NCI-H345 (cell line): ENCODE measurements at places on chromosomes 5 and 9.
A peak's percentile ranks its signal among the peaks of the same experiment; 100 is the strongest.

DNA sequence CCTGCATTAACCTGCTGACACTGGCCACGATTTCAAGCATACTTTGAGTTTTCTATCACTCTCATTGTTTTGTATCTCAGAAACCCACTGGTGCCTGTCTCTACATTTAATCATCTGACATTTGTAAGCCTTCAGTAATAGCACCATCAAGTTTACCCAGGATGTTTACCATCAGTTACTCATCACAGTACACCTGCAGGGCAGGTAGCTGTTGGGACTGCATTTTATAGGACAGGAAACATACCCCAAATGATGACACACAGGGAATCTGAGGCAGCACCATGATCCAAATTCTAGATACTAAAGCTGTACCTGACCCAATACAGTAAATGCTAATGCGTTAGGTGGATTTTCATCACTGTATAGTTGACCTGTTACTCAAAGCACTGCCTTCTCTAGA is 114.2 kb downstream of the FEM1C start:
- DNase-seq = peak; percentile 51

GRCh38 chr9:78490231-78490630 is 193.3 kb downstream of the PSAT1 start:
- DNase-seq = no peak

GRCh38 chr5:175384724-175385552 is 59.0 kb downstream of the DRD1 start:
- DNase-seq = peak; percentile 46

GRCh38 chr9:94222870-94223269 is 36.2 kb upstream of the ZNF169 start:
- DNase-seq = no peak

DNA sequence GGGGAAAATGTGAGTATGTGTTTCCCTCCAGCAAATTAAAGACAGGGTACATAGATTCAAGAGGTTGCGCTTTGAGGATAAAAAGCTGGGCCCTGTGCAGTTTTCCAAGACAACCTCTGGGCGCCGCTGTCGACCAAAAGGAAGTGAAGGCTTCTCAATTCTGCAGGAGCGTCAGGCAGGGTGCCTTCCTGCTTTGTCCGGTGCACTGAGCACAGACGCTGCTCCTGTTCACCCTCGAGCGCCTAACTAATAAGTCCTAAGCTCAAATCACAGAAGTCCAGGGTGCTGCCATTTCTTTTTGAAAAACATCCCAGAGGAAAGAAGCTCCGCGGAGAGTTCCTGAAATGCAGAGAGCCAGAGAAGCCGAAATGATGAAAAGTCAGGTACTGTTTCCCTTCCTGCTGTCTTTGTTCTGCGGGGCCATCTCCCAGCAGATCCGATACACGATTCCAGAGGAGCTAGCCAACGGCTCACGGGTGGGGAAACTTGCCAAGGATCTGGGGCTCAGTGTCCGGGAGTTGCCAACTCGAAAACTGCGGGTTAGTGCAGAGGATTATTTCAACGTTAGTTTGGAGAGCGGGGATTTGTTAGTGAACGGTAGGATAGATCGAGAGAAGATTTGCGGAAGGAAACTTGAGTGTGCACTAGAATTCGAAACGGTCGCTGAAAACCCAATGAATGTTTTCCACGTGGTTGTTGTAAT is at the start of gene PCDHGB1:
PCDHGB1 (plus strand) TSS at position 183 of the 703 bp plus-strand sequence; CDS start at position 345, 162 bp downstream.
- peak; percentile 87 for DNase-seq

- DNase-seq = no peak
Measured at GRCh38 chr9:71697882-71698281, 70.4 kb downstream of the CEMIP2 start.

GRCh38 chr5:136808756-136809155 is 443.4 kb upstream of the TRPC7 start:
- DNase-seq = no peak

- no peak for DNase-seq
Measured at GRCh38 chr9:125732562-125732961, 14.6 kb upstream of the PBX3 start.

DNA sequence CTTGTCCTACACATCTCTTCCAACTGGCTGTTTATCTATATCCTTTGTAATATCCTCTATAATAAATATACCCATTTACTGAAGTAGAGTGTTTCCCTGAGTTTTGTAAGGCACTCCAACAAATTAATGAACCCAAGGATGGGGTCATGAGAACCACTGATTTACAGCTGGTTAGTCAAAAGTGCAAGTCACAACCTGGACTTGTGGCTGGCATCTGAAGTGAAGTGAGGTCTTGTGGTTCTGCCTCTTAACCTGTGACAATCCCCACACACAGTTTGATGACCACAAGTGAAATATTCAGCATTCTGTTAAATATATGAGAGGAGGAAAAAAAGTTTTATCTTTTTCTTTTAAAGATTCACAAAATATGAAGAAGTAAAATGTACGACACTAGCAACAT is 126.1 kb downstream of the NR2F1-AS1 start:
- DNase-seq = no peak

GRCh38 chr9:69020301-69021145 is 6.6 kb upstream of the PRKACG start:
- no peak for DNase-seq

GRCh38 chr9:33157960-33158842 is 8.9 kb downstream of the B4GALT1 start:
- DNase-seq = no peak
